ENCODE measurements at places on chromosomes 12 and 14.

GRCh38 chr12:74043343-74043742 is 494.3 kb upstream of the ATXN7L3B start:
- DNase-seq = no peak

GRCh38 chr14:86654558-86655184 is 1124.7 kb downstream of the FLRT2 start:
- DNase-seq = peak; percentile 23

- DNase-seq = no peak
Measured at GRCh38 chr12:32196250-32197198, 89.9 kb downstream of the BICD1 start.

DNA sequence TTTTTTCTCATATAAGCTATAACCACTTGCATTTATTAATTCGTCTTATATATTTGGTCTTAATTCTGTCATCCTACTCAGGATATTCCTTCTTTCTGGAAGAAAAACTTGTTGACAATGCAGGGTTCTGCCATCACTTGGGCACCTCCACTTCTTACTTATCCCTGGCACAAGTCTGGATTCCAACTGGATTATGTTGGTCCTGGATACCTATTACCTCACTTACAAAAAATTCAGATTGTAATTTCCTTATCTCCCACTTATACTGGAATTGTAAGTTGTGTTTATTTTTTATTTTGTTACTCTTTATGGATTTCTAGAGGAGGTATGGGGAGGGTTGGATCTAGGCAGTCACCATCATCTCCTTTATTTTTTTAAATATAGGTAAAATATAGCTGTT is 36.7 kb downstream of the LRRIQ1 start:
- no peak for DNase-seq

GRCh38 chr12:75650595-75651341 is 139.4 kb upstream of the KRR1 start:
- no peak for DNase-seq

- no peak for DNase-seq
Measured at GRCh38 chr12:6378709-6379472, 3.5 kb upstream of the SCNN1A start.

GRCh38 chr14:102616799-102617198 is 24.4 kb downstream of the RCOR1 start:
- DNase-seq = no peak

- DNase-seq = no peak
Measured at GRCh38 chr14:90587252-90587910, 190.6 kb downstream of the CALM1 start.

DNA sequence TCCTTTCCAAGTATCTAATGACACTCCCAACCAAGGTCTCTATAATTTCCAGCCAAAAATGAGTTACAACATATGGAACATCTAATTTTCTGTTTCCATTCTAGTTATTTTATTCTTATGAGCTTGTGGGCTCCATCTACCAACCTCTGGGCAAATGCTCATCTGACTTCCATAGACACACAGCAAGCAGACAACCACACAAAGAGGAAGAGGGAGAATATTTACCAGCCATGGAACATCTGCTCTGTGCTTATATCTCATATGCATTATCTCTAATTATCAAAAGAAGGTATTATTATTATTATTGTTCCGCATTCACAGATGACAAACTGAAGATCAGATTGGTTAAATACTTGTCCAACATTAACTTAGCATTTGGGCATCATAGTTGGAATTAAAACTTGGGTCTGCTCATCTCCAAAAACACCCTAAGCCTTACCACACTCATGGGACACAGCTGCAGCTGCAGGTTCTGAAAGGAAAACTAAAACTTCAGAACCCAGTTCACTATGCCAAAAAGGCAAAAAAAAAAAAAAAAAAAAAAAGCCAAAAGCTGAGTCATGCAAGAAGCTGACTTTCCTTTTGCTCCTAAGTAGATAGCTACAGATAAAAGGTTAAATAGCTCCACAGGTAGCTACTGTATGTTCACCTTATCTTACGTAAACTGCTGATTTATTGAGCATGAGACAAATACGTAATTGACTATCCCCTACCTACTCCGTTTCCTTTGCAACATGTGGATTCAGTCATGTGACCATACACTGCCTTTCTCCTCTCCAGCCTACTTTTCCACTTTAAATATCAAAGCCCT is 23.6 kb upstream of the TCL1B start:
- DNase-seq = no peak

GRCh38 chr14:97713023-97713422 is 915.8 kb downstream of the VRK1 start:
- DNase-seq = no peak

DNA sequence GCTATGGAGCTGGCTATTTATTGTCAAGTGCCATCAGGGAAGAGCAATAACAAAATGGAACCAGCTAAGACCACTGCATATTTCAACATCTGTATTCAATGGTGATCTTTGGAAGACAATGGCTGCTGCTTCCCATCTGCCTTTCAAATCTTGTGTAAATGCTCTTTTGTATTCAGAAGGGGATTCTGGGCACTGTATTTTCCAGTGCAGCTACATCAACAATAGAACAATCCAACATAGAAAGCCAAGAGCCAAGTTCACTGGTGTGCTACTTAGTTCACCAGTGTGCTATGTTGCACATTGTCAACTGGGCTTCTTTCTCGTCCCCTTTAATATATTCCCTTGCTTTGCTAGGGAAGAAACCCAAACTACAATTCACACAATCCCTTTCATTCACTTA is 128.8 kb upstream of the OR4E1 start:
- DNase-seq = no peak

- no peak for DNase-seq
Measured at GRCh38 chr12:65935906-65936901, 111.9 kb downstream of the HMGA2 start.

GRCh38 chr14:29175706-29176105 is 409.1 kb downstream of the FOXG1 start:
- no peak for DNase-seq
